ENCODE measurements at places on chromosomes 11 and 22.

GRCh38 chr11:63629426-63629825 is 15.2 kb upstream of the PLAAT3 start:
- no peaks in the 10 kb centered on the region for H3K27me3 ChIP-seq
- H3K27ac ChIP-seq, result no peak overlapping the region
- no peak for DNase-seq
- H3K4me1 ChIP-seq, result no peaks in the 10 kb centered on the region

DNA sequence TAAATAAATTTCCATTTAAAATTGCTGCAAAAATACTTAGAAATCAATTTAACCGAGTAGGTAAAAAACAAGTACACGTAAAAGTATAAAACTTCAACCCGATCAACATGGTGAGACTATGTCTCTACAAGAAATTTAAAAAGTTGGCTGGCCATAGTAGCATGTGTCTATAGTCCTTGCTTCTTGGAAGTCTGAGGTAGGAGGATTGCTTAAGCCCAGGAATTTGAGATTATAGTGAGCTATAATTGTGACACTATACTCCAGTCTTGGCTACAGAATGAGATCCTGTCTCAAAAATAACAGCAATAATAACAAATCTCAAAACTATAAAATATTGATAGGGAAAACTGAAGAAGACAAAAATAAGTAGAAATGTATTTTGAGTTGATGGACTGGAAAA is 11.1 kb downstream of the CASP4 start:
- DNase-seq, result no peak
- H3K36me3 ChIP-seq, result peaks cover 42% of the 10 kb centered on the region
- H3K27me3 ChIP-seq, result no peaks in the 10 kb centered on the region
- no peak overlapping the region for H3K27ac ChIP-seq

- DNase-seq, result no peak
- no peaks in the 10 kb centered on the region for H3K4me1 ChIP-seq
- no peaks in the 10 kb centered on the region for H3K27me3 ChIP-seq
- H3K4me3 ChIP-seq, result no peak overlapping the region
- H3K27ac ChIP-seq, result no peak overlapping the region
- H3K36me3 ChIP-seq, result no peaks in the 10 kb centered on the region
These were observed 33.6 kb downstream of the USH1C start for GRCh38 chr11:17510507-17511206.

DNA sequence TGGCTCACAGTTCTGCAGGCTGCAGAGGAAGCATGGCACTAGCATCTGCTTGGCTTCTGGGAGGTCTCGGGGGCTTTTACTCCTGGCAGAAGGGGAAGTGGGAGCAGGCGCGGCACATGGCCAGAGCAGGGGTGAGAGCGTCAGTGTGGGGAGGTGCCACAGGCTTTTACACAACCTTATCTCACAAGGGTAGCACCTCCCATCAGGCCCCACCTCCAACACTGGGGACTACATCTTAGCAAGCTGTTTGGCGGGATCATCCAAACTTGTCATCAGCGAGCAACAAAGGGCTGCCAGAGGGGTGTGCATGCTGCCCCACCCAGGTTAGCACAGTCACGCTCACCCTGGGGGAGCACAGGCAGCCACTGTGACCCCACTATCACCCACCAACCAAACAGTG is 18.9 kb upstream of the YPEL1 start:
- H3K4me1 ChIP-seq, result peaks cover 22% of the 10 kb centered on the region
- no peaks in the 10 kb centered on the region for H3K27me3 ChIP-seq
- H3K36me3 ChIP-seq, result no peaks in the 10 kb centered on the region
- no peak overlapping the region for H3K4me3 ChIP-seq
- no peak for DNase-seq

DNA sequence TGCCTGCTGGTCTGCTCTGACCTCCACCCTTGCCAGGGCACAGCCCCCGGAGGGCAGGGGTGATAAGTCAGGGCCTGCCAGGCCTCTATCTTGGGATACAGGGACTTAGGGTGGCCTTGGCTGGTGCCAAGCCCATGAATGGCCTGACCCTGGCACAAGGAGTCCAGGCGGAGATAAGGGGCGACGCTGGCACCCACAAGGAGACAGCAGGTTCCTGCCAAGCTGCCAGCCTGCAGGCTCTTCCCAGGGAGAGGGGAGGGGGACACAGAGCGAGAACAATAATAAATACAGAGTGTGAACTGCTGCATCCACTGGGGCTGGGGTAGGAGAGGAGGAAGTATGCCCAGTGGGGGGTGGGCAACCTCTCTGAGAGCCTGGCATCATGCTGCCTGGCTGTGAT is 978 bp downstream of the CSDC2 start:
- no peak overlapping the region for H3K4me3 ChIP-seq
- H3K27ac ChIP-seq, result peak overlapping the region; percentile 64
- DNase-seq, result no peak
- H3K27me3 ChIP-seq, result no peaks in the 10 kb centered on the region

- no peaks in the 10 kb centered on the region for H3K36me3 ChIP-seq
- H3K27ac ChIP-seq, result peak overlapping the region; percentile 21
- H3K27me3 ChIP-seq, result peaks cover 32% of the 10 kb centered on the region
- H3K4me1 ChIP-seq, result peaks cover 9% of the 10 kb centered on the region
- H3K4me3 ChIP-seq, result no peak overlapping the region
These were observed 1.0 kb downstream of the PKP3 start for GRCh38 chr11:394858-395655.

- H3K4me1 ChIP-seq, result no peaks in the 10 kb centered on the region
- no peak overlapping the region for H3K4me3 ChIP-seq
- H3K36me3 ChIP-seq, result no peaks in the 10 kb centered on the region
- no peaks in the 10 kb centered on the region for H3K27me3 ChIP-seq
- no peak for DNase-seq
These were observed 35.0 kb upstream of the CRTAM start for GRCh38 chr11:122803306-122803705.

GRCh38 chr22:18955696-18956095 is 19.6 kb upstream of the PRODH start:
- no peaks in the 10 kb centered on the region for H3K36me3 ChIP-seq
- no peak for DNase-seq

DNA sequence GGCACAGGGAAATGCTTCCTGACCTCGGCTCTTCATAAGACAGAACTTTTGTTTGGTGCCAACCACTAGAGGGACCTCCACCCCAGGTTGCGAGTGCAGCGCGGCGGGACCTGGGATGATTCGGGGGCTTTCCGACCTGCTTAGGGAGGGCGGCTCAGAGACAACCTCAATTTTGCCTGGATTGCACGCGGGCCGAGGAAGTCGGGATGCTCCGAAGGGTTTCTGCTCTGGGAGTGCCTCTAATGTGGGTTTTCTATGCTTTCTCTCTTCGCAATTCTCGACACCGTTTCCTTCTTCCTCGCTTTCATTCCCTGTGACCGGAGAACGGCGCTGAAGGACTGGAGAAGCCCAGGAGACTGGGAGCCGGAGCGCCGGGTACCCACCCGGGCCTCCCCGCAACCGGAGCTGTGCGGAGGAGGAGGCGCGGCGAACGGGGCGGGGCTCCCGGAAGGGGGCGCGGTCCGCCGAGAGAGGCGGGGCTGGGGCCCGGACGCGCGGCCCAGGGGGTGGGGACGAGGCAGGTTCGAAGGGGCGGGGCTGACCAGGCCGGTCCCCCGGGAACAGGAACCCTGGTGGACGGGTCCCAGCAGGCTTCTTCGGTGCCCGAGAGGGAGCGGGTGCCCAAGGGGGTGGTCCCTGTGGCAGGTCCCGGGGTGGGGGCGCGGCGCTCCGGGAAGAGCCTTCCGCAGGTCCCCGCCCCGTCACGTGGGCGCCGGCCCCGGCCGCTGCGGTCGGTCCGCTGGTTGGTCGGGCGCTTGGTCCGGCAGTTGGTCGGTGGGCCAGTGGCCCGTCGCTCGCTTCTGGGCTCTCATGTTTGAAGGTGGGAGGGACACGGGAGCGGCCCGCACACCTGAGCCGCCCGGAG is at the start of gene PPFIBP2:
PPFIBP2 (plus strand) TSS at position 766 of the 865 bp plus-strand sequence. CDS start 35,477 bp downstream, outside the sequence.
- DNase-seq, result peak; percentile 67
- H3K27ac ChIP-seq, result peak within 1 kb of the TSS; percentile 89
- H3K36me3 ChIP-seq, result no peaks in the 10 kb centered on the region
- peak within 1 kb of the TSS; percentile 89 for H3K4me3 ChIP-seq
- H3K27me3 ChIP-seq, result no peaks in the 10 kb centered on the region

- no peak overlapping the region for H3K27ac ChIP-seq
- DNase-seq, result no peak
- no peaks in the 10 kb centered on the region for H3K36me3 ChIP-seq
- H3K4me3 ChIP-seq, result no peak overlapping the region
These were observed 50.8 kb upstream of the ELF5 start for GRCh38 chr11:34564406-34564805.

- no peaks in the 10 kb centered on the region for H3K4me1 ChIP-seq
- H3K27ac ChIP-seq, result no peak overlapping the region
- DNase-seq, result no peak
These were observed 2.6 kb downstream of the CYTH4 start for GRCh38 chr22:37284805-37285355.

DNA sequence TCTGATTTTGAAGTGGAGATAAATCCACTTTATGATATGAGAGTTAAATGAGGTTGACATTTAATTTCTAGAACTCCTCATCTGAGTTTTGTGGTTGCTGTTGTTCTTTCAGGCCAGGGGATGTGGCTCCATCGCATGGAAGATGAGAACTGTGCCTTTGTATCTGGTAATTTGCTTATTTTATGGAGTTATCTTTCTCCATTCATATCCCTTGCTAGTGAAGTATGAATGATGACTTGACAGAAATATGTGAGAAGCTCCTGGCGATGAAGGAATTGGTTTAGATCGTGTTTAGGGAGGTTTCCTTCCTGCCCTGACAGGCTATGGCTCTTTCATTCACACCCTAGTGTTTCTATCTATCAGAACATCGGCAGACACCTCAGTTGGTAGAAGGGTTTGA is 393.7 kb downstream of the ETS1 start:
- DNase-seq, result no peak
- no peaks in the 10 kb centered on the region for H3K27me3 ChIP-seq
- no peaks in the 10 kb centered on the region for H3K36me3 ChIP-seq
- no peaks in the 10 kb centered on the region for H3K4me1 ChIP-seq

- no peak overlapping the region for H3K4me3 ChIP-seq
- no peaks in the 10 kb centered on the region for H3K4me1 ChIP-seq
- DNase-seq, result no peak
- H3K27me3 ChIP-seq, result no peaks in the 10 kb centered on the region
- no peaks in the 10 kb centered on the region for H3K36me3 ChIP-seq
These were observed 33.0 kb upstream of the MYOD1 start for GRCh38 chr11:17686231-17686980.

DNA sequence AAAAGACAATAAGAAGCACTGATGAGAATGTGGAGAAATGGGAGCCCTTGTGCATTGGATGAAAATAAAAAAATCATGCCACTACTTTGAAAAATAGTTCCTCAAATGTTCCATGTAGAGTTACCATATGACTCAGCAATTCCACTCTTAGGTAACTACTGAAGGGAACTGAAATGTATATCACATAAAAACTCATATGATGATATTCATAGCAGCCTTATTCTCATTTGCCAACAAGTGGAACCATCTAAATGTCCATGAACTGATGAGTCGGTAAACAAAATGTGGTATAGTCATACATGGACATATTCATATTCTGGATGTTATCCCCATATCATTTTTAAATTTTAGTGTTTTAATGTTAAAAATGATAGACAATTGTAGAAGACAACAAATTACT is 3.5 kb downstream of the KRTAP5-9 start:
- DNase-seq, result no peak
- H3K4me3 ChIP-seq, result no peak overlapping the region
- no peaks in the 10 kb centered on the region for H3K27me3 ChIP-seq
- no peaks in the 10 kb centered on the region for H3K36me3 ChIP-seq

DNA sequence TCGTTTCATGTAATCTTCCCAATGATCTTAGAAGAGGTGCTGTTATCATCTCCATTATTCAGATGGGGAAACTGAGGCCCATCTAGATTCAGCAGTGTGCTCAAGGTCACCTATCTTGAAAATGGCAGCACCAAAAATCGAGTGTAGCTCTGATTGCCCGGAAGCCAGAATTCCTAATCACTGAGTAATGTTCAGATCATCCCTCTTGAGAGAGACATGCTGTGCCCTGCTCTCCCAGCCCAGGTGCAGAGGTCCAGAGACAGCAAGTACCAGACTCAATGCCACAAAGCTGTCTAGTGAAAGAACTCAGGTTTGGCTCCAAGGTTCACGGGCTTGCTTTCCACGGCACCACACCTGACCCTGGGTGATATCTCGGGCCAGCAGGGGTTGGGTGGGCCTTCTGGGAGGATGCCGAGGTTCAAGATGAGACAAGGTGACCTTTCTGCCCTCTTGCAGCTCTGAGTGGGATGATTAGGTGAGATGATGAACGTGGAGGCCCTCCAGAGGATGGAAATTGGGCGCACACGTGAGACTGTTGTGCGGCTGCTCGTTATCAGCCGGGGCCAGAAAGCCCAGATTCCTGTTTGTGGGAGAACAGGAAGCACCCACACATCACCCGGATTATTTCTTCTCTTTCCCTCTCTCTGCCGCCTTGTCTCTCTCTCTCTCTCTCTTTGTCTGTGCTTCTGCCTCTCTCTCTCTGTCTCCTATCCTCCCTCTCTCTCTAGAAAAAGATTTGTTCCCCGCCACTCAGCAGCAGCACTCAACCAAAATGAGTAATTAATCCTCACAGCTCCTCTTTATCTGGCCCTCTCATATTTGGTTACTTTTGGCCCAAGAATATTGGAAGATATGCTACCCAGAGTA is 19.0 kb upstream of the RASD2 start:
- H3K27me3 ChIP-seq, result no peaks in the 10 kb centered on the region
- no peaks in the 10 kb centered on the region for H3K36me3 ChIP-seq
- no peak overlapping the region for H3K4me3 ChIP-seq
- H3K4me1 ChIP-seq, result no peaks in the 10 kb centered on the region
- H3K27ac ChIP-seq, result no peak overlapping the region
- no peak for DNase-seq

GRCh38 chr11:131944736-131945135 is 574.3 kb downstream of the NTM start:
- no peak for DNase-seq
- no peak overlapping the region for H3K27ac ChIP-seq
- no peak overlapping the region for H3K4me3 ChIP-seq
- H3K4me1 ChIP-seq, result no peaks in the 10 kb centered on the region
- no peaks in the 10 kb centered on the region for H3K27me3 ChIP-seq
- no peaks in the 10 kb centered on the region for H3K36me3 ChIP-seq

DNA sequence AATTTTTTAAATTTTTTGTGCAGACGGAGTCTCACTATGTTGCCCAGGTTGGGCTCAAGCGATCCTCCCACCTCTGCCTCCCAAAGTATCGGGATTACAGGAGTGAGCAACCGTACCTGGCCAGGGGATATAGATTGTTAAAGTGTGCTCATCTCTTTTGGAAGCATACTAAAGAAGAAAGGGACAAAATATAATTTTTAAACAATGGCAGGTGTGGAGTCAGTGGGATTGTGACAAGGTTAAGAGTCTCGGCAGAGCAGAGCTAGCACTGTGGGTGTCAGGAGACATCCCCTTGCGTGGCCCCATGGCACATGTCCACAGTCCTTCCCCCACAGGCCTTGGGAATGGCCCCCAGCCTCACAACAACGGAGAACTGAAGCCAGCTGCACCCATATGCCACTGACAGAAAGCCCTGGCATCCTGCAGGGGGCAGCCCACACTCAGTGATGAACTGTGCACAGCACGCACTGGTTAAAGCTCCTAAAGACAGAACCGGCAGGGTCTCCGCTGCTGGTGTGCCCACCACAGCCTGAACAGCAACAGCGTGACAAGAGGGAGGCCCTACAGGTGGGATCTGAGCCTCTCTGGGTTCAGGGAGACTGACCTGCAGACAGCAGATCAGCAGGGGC is 29.9 kb downstream of the SERPIND1 start:
- H3K27me3 ChIP-seq, result no peaks in the 10 kb centered on the region
- DNase-seq, result no peak
- peaks cover 37% of the 10 kb centered on the region for H3K36me3 ChIP-seq
- H3K4me1 ChIP-seq, result no peaks in the 10 kb centered on the region
- H3K4me3 ChIP-seq, result no peak overlapping the region

GRCh38 chr11:1832211-1832919 is 2.4 kb upstream of the SYT8 start:
- no peak overlapping the region for H3K4me3 ChIP-seq
- H3K27me3 ChIP-seq, result no peaks in the 10 kb centered on the region
- no peaks in the 10 kb centered on the region for H3K36me3 ChIP-seq
- H3K27ac ChIP-seq, result peak overlapping the region; percentile 47

Measured in tibial nerve (tissue), 4 donors.